ENCODE measurements at places on chromosomes 1 and 21. TPM values are rescaled to one million over a fixed set of nuclear protein-coding genes. Genes with fewer than 3 reads are reported as not detected.

GRCh38 chr1:206430031-206430983 is 40.0 kb upstream of the IKBKE start:
- no peak for DNase-seq

GRCh38 chr1:241600496-241600901 is 39.7 kb downstream of the CHML start:
- no peak for DNase-seq

GRCh38 chr1:199678771-199679170 is 348.7 kb upstream of the NR5A2 start:
- no peak for DNase-seq

- DNase-seq, result no peak
These were observed 68.8 kb upstream of the ST6GALNAC3 start for GRCh38 chr1:76005765-76006164.

GRCh38 chr1:199794105-199794863 is 233.2 kb upstream of the NR5A2 start:
- no peak for DNase-seq

DNA sequence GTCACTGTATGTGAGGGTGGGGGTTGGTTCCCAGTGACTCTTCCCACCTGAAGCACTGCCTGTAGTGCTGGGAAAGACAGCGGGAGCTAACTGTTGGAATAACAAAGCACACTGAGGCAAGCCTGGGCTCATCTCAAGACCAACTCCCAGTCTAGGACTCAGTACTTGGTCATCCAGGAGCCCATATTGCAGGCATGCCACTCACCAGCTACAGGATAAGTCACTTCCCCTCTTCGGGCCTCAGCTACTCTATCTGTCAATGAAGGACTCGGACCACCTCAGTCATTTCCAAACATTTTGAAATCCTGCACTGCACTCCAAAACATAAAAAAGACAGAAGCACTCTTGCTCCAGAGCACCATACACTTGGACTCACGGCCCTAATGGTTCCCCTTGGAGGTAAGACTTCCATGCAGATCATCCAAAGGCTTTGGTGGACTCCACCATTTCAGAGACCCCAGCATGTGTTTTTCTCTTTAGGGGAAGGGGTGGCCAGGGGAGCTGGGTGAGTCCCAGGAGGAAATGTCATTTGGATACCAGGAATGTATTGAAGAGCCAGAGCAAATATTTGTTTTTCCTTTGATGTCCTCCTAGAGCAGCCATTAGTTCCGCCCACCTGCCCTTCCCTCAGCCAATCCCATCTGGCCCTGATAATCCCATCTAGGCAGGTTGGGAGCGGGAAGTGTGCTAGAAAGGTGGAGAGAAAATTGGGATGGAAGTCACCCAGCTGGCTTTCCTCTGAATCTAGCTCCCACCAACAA is 3.1 kb downstream of the NUAK2 start:
- DNase-seq, result no peak

- no peak for DNase-seq
These were observed 19.8 kb upstream of the C1orf115 start for GRCh38 chr1:220670365-220670764.

DNA sequence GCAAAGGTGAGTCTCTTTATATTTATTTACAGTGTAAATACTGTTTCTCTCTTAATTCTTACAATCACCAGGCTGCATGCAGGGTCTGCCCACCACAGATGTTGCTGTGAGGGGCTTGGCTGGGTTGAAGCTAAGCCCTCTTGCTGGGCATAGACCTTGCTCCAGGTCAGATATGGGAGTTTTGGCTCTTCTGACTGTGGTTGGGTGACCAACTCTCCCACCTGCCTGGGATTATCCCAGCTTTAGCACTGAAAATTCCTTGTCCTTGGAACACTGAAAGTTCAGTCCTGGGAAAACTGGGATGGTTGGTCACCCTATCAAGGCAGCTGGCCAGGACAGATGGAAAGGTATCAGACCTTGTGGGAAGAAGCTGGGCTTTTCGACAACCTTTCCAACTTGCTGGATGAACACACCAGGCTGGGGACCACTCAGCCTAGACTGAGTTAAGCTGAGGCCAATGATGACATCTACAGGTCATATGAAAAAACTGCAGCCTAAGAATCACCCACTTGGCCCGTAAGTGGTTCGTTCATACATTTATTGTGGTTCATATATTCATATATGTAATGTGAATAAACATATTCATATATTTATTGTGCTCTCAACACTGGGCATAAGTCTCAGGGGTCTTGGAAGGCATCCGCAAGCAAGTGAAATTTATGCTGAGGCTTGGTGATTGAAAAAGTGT is 26.6 kb upstream of the HPDL start:
- no peak for DNase-seq

GRCh38 chr1:186202271-186202764 is 172.7 kb downstream of the TPR start:
- DNase-seq, result peak; percentile 93

- peak; percentile 88 for DNase-seq
These were observed 21.3 kb upstream of the PRSS38 start for GRCh38 chr1:227793948-227794816.

DNA sequence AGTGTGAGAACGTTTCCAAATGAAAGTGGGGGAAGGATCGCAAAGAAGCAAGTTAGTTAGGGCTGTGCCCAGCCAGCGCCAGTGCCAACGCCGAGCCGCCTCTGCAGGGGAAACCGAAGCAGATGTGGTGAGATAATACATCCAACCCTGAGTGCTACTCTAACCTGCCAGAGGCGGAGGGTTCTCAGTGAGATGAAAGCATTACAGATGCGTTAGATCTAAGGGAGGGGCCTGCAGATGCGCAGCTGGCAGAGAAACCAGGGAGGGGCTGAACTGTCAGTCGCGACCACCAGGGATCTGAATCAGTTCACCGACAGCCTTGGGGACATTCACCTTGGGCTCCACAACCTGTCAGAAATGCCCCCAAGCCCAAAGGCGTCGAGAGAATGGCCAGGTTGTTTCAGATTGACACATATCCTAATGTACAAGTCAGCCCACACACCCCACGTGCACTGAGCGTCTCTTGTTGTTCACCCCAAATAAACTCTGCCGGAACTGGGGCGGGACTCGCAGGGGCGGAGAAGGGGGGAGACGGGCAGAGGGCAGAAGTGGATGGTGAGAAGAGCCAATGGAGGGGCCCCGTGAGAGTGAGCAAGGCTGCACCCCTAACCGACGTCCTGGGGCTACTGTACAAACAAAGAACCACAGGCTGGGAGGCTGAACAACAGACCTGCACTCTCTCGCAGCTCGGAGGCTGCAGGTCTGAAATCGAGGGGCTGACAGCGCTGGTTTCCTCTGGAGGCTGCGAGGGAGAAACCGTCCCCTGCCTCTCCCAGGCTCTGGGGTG is 8.7 kb upstream of the UMODL1 start:
- DNase-seq, result no peak

DNA sequence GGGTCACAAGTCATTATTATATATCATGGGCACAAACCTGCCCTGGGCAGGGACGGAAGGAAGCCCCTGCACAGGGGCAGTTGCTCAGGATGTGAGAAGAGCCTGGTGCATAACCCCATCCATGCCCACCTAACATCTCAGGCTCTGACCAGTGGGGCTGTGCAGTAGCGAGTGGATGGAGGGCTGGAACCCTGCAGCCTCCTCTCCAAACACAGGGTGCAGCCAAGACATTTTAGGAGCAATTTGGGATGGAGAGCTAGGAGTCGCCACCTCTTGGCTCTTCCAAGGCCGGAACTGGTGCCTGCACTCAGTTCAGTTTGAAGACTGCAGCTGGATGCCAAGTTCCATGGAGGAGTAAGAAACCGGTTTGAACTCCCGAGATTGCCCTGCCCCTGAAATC is 2.8 kb downstream of the MX1 start:
- peak; percentile 67 for DNase-seq

DNA sequence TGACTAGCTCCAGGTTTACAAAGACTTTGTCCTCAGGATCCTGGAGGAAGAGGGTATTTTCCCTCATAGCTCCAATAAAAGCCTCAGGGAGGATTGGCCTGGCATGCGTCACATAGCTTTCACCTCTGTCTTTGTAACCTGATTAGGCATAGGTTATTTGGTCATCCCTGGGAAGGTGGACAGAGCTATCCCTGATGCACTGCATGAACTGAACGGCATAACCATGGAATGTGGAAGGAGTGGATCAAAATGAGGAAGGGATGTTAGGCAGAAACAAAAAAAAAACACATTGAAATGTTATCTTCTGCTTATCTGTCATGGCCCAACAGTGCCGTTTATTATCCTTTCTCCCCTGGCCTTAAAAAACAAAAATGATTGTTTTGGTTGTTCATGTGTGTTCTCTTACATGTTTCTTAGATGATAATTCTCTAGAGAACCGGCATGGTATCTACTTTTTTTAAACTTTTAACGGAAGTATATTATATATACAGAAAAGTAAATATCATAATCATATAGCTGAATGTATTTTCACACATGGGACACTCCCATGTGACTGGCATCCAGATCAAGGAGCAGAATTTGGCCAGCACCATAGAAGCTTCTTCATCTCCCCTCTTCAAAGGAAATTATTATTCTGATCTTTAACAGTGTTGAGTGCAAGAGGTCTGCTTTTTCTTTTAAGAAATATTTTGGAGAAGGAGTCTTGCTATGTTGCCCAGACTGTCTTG is 85.3 kb downstream of the RPS6KC1 start:
- no peak for DNase-seq

DNA sequence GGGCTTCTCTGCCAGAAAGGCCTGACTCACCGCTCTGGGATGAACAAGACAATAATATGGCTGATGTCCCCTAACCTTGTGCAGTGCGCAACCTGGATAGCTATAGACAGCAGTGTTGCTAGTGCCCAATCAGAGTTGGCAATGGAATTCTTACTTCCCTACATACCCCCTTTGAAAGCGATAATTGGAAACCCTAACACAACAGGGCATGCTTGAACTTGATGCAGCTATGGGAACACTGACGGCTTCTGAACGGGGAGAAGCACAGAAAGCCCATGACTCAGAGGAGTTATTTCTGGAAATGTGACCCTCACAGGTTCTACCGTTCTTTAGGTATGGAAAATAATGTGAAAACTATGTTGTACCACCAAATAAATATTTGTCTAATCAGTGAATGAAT is 200.6 kb downstream of the TRABD2B start:
- no peak for DNase-seq

DNA sequence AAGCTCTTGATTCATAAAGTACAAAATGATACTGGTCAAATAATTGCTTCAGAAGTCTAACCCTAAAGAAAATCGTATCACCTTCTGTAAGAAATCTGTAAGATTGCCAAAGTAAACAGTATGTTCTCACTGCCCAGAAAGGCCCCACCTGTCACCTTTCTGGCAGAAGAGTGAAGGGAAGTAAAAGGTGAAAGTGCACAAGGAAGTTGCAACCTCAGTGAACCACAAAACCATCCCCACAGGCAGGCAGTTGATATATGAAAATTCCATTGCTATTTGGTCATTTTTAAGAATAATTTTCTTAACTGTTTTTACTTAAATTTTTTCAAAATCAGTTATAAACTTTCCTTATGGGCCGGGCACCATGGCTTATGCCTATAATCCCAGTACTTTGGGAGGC is 48.5 kb upstream of the FBXO28 start:
- no peak for DNase-seq

DNA sequence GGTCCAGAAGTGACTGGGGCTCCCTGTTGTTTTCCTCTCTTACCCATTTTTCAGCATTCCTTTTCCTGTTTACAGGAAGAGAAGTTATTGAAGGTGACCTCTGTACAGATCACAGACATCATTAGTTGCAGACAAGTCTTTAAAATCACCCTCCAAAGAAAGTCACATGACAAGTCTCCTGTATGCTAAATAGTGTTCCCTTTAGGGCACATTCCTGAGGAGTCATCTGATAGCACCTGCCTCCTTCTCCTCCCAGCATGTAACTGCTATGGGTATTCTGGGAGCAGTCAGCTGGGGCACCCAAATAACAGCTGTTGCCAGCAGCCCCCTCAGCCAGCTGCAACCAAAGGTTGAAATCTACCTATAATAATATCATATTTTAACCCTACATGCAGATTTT is 200.6 kb downstream of the PTGER3 start:
- DNase-seq, result no peak

DNA sequence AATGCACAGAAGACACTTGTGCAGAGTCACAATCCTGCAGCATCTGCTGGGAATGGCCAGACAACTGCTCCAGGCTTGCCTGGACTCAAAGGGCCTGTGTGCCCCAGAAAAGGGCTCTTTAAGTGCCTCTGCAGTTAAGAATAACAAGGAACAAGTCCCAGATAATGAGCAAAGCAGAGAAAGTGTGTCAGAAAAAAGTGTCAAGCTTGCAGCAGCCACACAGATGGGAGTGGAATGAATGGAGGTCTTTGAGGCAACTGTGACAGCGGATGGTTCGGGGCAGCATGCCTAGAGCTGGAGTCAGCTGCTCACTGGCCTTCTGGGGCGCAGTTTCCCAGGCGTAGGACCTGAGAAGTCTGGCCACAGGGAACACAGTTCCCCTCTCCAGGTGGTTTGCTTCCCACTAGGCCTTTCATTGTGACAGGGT is 5.1 kb downstream of the PARP1 start:
- no peak for DNase-seq

GRCh38 chr1:60273185-60273584 is 199.6 kb upstream of the C1orf87 start:
- DNase-seq, result no peak

- no peak for DNase-seq
These were observed 52.9 kb downstream of the NCF2 start for GRCh38 chr1:183537405-183537804.

DNA sequence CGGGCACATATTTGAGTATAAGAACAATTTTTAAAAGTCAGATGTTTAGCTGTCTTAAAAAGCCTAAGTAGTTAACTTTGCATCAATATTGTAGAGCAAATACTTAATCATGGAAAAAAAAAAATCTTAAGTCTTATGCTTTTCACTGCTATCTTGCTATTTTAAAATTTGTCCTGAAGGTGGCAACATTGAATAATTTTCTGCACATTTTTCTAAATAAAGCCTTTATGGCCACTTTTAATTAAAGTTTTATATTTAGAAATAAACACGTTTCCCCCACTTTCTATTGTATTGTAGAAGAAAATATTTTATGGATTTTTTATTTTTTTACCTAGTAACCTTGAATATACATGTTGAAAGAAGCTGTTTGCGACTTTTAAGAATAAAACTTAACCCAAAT is 198.8 kb downstream of the AMY1C start:
- DNase-seq, result no peak

DNA sequence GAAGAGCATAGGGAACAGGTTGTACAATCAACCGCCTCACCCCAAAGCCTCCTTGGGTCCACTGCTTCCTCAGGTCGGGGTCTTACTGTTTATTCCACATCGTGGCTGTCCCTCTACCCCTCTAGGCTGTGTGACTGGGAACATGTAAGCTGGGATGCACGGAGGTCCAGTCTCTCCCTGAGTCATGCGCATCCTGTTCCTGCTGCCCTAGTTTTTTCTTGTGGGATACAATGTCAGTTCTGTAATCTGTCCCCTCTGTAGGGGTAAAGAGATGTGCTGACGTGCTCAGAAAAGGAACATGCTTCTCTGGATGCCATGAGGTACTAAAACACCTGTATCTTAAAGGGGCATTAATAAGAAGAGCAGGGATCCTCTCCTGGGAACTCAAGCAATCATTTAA is 66.2 kb downstream of the SLC45A1 start:
- no peak for DNase-seq

The LEFTY1 gene
- not detected for total RNA-seq

The RAP1GAP gene
- 1.2 TPM for total RNA-seq

The CA6 gene
- not detected for total RNA-seq

The TSTD1 gene
- total RNA-seq, result 44.7 TPM

The YOD1 gene
- total RNA-seq, result 25.3 TPM

The MEX3A gene
- 1.2 TPM for total RNA-seq

The SLC19A2 gene
- 21.1 TPM for total RNA-seq

Data from vagina (tissue), 2 donors.